Activated naive CD8-positive, alpha-beta T cell treated with anti-CD3 and anti-CD28 coated beads for 36 hours (primary cell): ENCODE measurements at places on chromosomes 11 and 22.

- no peak for DNase-seq
Measured at GRCh38 chr22:47395481-47395880, 633.0 kb downstream of the TBC1D22A start.

DNA sequence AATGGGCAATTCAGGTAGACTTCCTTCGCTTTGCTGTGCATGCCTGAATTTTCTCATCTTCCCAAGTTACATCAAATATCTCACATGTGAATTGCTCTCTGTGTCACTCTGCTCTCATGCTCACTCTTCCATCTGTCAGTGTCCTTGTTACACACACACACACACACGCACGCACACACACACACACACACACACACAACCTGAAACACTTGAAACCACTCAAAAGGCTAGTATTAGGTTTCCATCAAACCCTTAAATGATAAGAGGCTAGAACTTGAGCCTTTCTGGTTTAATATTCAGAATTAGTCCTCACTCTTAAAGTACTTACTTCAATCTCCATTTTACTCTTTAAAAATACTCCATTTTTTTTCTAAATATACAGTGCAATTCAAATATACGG is 282.4 kb downstream of the C11orf87 start:
- no peak for DNase-seq

DNA sequence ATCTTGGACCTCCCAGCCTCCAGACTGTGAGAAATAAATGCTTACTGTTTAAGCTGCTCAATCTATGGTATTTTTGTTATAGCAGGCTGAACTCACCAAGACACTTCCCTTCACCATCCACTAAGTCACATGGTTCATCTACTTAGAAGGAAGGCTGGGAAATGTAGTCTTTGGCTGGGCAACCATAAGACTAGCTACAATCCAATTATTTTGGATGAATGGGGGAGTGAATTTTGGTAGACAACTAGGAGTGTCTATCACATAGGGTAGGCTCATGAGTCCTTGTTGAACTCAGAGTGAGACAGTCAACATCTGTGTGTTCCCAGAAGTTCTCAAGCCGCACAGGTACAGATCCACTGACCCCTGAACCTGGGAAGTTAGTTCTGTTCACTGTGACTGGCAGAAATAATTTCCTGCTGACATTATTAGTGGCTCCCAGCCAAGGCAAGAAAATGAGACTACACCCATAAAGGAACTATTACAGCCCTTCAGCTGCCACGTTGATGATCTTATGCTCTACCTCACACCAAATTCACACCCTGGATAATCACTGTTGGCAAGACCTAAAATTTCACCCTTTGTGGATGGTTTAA is 3.1 kb upstream of the SLC35C1 start:
- no peak for DNase-seq

- no peak for DNase-seq
Measured at GRCh38 chr11:100833276-100833675, 146.2 kb downstream of the ARHGAP42 start.

DNA sequence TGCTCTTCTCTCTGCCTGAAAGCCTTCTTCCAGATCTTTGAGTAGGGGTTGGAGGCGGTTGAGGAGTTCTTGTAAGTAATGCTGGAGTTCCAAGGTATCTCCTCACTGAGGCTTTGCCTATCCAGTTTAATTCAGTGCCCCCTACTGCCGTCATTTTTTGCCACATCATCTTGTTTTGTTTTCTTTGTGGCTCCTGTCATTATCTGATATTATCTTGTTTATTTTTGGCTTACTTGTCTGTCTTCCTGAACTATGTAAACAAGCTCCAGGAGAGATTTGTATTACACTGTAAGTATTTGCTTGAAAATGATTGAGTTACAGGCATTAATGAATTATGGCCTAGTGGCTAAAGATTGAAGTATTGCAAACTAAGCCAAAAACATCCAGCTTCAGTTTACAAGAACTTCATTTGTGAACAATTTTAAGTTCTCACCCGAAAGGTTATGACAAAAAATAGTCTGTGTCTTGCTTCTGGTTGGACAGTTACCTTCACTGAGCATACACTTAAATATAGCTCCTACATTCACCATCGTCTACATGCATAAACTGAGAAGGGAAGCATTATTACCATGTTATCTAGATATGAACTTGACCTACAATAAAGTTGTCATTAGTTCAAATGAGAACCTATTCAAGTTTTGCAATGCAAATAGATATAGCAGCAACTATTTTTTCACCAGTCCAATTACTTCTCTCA is 154.8 kb downstream of the ARHGAP42 start:
- no peak for DNase-seq

DNA sequence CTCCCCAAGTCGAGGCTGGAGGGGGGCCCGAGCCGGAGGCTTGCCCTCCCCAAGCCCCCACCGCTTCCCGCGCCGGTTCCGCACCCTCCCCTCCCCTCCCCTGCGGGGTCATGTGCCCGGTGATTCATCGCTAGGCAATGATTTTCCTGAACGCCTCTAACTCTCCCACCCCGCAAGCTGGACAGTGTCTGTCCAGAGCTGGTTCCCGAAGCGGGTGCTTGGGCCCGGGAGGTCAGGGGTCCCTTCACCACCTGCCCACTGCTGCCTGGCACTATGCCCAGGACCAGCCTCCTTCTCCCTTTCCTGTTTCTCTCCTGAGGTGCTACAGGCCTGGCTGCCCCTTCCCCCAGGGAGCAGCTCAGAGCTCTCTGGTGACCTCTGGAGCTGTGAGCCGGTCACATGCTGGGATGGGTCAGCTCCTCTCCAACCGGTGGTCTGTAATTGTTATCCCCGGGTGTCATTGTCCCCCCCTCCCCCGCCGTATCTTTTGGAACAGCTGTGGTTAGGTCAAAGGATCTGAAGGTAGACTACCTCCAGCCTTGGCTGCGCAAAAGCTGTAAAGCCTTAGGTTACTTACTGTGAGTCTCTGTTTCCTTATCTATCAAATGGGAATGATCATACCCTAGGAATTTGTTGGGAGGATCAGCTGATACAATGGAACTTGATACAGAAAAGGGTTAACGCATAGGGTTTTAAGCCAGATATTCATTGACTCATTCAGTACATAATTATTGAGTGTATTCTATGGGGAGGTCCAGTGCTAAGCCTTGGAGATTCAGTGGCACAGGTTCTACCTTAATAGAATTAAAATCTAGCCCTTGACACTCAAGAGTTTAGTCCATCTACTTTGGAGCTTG is 753 bp downstream of the STX3 start:
- DNase-seq = peak; percentile 36

GRCh38 chr11:120565466-120566155 is 54.1 kb downstream of the GRIK4 start:
- peak; percentile 11 for DNase-seq

DNA sequence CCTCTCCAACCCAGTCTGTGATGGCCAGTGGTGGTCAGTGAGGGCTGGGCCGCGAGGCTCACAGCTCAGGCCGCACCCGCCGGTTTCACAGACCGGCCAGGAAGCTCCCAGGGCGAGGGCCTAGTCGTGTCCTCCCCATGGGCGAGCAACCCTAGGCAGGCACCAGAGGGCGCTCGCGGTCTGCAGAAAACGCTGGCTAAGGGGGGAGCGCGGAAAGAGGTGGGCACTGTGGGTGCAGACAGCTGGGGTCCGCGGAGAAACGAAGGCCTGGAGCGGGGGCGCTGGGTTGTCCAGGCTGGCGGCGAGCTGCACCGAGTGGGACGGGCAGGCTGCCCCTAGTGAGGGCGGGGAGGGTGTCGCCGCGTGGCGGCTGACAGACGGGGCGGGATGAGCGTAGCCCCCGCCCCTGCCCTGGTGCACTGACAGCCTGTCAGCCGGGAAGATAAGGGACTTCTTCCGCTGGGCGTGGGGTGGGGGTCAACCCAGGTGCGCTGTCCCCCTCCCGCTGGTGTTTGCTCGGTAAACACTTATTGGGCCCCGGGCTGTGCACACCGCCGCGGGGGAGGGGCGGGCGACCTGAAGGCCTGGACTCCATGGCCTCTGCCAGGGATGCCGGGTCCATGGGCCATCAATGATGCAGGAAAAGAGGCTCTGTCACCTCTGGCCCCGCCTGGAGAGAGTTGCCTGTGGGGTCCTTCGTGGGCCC is 7.5 kb downstream of the GP1BB start:
- peak; percentile 84 for DNase-seq

DNA sequence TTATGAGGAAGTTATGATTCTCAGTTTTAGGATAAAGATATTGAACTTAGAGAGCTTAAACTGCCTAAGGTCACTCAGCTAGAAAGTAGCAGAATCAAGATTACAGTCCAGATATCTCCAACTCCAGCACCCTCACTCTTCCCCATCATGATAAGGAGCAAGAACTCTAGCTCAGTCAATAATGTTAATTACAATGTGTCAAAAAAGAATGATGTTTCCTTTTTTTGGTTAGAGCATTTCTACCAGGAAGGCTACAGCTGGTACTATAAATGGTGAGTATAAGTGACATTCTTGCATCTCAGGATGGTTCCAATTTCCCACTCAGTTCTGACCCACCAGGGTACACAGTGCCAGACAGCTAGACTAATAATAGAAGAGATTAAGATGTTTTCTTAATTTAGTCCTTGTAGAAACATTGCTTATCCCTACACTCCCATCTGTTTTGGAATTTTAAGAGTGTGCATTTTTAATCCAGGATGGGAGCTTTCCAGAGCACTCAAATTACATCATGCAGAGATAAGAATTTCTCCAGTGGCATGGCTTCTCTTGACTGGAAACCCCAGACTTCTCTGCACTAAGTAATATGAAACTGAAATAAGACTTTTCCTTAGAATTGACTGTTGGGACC is 21.6 kb upstream of the BBOX1 start:
- DNase-seq = no peak

GRCh38 chr11:78657968-78658839 is 83.5 kb upstream of the NARS2 start:
- no peak for DNase-seq

DNA sequence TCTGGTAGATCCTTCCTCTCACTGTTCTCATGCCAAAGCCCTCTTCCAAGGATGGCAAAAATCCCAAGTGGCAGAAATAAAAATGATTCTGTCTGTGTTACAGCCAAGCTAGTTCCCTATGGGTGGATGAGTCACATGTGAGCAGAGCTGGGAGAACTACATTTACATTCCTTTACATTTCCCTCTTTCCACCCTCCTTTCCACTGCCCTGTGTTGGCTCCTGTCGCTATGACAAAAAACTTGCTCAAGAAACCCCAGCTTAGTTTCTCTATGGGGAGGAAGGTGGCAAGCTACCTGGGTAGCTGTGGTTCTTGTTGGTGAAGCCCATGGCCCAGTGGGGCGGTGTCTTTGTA is 10.2 kb upstream of the DDB2 start:
- DNase-seq = no peak

DNA sequence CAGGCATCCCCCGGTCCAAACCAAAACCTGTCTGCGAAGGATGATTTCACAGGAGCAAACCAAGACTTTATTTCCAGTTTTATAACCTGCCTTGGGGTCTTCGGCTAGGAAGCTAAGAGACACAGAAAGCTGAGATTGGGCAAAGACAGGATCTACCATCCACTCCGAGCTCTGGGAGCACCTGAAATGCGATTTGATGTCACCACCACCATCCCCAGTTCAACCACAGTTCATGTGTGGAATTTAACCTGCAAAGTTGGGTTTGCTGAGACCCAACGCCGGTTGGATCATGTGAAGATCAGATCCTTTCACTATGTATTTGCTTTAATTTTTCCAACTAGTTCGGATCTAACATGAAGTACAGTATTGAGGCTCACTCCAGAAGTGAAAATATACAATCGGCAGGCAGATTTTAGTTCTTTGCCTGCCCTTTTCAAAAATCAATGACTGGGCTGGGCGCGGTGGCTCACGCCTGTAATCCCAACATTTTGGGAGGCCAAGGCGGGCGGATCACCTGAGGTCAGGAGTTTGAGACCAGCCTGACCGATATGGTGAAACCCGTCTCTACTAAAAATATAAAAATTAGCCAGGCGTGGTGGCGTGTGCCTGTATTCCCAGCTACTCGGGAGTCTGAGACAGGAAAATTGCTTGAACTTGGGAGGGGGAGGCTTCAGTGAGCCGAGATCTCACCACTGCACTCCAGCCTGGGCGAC is 1.4 kb upstream of the C11orf24 start:
- no peak for DNase-seq

DNA sequence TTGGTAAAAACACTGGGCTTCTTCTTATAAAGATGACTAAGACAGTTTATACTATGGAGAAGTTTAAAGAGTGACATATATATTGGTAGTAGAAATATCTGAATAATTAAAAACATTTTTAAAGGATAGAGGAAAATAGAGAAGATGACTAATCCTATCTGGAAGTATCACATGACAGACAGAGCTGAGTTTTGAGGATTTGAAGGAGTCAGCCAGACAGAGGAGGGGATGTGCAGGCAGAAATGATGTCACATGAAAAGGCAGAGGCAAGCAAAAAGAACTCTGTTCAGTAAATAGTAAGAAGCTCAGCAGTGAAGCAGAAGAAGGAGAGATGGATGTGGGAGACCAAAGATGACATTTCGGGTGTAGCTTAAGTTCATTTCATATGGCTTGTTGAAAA is 1.6 kb downstream of the OR10A2 start:
- DNase-seq = no peak

DNA sequence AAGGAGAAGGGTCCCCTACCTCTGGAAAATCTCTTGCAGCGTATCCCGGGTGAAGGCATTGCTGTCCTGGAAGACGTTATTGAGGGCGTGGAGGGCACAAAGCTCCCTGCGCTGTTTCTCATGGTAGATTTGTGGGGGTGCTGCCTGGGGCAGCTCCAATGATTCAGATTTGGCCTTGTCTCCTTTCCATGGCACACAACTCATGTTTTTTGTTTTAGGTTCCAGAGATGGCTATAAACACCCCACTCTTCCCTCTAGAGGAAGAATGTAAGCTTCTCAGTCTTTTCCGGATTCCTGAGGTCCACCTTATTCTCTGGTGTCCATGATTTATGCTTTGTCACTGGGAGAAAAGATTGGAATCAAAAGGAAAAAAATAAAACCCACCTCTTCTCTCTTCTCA is 959 bp downstream of the JOSD1 start:
- DNase-seq = no peak
